Stimulated activated CD4-positive, alpha-beta T cell treated with anti-CD3 and anti-CD28 coated beads, Interleukin-2, amount 100 ng/mL, for 24 hours (primary cell): ENCODE measurements at places on chromosomes 16 and 17.

GRCh38 chr17:48544349-48545021 is 424 bp downstream of the HOXB2 start:
- DNase-seq: peak; percentile 54

DNA sequence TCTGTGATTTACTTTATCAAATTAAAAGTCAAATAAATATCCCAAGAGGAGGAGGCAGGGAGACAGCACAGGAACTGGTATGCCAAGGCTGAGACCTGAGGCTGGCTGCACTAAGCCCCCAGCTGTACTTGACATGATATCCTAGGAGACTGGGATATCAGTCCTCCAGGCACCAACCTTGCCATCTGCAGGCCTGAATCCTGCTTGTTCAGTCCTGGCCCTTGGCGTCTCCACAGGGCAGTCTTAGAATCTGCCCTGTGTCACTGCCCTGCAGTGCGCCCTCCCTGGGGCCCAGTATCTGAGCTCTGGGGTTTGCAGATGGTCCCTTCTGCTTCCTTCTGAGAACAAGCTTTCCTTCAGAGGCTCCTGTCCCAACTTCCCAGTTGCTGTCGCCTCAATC is 75.9 kb downstream of the HS3ST3A1 start:
- DNase-seq: no peak

- no peak for DNase-seq
Observed at GRCh38 chr17:14731591-14731990, 430.7 kb downstream of the HS3ST3B1 start.

DNA sequence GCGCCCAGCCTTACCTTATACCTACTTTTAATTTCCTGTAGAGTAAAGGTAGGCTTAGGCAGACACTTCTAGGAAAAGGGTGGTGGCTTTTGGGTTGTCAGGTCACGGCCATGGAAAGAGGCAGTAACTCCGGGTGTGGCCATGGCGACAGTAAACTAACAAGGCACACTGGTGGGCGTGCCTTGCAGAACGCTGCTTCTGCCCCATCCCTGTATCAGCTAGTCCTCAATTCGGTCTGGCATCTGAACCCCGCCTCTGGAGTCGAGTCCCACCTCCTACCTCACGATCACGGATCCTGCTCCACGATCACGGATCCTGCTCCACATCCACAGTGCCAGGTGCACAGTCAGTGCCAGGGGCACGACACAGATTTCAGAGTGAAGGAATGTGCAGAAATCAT is 5.6 kb downstream of the ADCY9 start:
- DNase-seq: no peak

DNA sequence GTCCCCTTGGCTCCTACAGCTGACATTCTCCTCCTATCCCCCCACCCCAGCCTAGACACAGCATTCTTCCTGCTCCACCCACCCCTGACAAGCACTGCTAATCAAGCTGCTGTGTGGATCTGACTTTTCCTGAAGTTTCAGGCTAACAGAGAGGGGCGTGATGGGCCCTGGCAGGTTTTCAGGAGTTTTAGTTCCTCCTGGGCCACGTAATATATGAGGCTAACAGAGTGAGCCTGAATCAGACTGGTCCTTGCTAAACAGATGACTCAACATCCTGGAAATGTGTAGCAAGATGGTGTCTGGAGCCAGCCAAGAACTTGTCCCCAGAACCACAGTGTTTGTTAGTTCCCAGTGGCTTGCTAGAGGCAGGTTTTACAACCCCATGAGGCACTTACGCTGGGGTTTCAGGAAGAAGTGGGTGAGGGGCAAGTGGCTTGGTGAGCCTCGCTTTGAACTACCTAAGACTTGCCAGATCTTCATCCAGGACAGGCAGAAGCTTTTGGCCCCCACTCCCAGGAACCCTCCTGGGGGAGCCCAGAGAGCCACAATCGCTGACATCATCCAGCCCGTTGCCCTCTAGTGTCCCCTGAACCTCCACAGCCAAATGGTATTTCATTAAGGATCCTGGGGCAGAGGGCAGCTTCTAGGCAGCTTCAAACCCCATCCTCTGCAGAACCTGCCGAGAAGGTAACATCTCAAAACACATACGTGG is 15.9 kb downstream of the TMEM92 start:
- no peak for DNase-seq

GRCh38 chr16:2857451-2858244 is at the start of gene PRSS22:
Gene PRSS22 (minus strand): TSS chr16:2858170. CDS start chr16:2858104, 66 bp downstream.
- no peak for DNase-seq

GRCh38 chr17:38415250-38416194 is 12.7 kb upstream of the ARHGAP23 start:
- no peak for DNase-seq

- DNase-seq: no peak
Observed at GRCh38 chr16:88904676-88905365, 38.4 kb upstream of the PABPN1L start.

GRCh38 chr17:75371981-75372380 is 33.5 kb downstream of the GRB2 start:
- no peak for DNase-seq

GRCh38 chr16:15650698-15651171 is 690 bp downstream of the NDE1 start:
- peak; percentile 44 for DNase-seq

- DNase-seq: peak; percentile 76
Observed at GRCh38 chr17:58317421-58318064, 11.1 kb downstream of the TSPOAP1 start.

DNA sequence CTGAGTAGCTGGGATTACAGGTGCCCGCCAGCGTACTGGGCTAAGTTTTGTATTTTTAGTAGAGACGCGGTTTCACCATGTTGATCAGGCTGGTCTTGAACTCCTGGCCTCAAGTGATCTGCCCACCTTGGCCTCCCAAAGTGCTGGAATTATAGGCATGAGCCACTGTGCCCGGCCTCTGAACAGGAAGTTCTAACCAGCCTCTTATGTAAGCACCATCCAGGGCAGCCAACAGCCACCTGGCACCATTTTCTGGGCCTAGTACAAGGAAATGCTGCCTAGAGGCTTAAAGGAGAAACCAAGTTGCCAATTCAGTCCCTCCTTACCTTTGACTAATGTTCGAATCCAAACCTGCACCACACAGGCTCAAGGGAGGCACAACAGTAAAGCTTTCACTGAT is 8.5 kb upstream of the SLC39A11 start:
- DNase-seq: no peak

DNA sequence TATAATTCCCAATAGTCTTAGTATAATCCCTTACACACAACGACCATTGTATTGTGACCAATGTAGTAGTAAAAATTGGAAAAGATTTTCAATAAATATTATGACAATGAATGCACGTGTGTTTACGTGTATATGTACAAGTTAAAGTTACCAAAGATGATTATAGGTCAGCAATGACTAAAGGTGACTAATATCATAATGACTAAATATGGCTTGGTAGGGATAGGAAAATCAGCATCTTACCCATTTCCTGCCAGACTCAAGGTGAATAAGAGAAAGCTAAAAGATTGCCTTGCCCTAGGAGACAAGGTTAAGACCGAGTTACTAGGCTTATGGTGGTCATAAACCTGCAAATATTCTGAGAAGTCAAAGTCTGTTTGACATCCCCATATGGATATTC is 34.4 kb downstream of the CPD start:
- DNase-seq: no peak

DNA sequence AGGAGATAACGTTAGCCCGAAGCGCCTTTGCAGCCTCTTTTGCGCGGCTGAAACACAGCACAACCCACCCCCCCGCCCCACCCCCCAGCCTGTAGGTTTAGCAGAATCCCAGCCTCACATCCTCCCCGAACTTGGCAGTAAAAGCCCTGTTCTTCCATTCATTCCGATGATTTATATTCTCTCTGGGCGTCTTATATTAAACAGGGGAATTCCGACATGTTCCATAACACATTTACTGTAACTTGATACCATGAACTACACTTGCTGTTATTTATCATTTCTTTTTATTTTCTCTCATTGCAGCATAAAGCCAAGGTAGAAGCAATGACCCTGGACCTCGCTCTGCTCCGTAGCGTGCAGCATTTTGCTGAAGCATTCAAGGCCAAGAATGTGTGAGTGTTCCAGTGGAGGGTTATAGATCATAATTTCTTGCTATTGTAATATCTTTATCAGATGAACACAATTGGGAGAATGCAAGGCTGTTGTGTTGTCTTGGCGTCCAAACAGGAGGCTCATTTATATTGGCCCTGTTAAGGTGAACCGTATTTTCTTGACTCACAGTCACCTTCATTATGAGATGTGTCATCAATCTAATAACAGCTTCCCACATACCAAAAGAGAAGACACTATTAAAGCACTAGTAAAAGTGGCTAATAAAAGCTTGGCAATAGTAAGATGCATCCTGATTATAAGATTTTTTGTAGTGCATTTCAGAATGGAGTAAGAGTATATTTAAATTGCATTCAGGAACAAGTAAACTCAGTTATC is 287.3 kb downstream of the WWOX start:
- no peak for DNase-seq

- no peak for DNase-seq
Observed at GRCh38 chr16:2282866-2283555, 15.1 kb upstream of the RNPS1 start.

- DNase-seq: peak; percentile 3
Observed at GRCh38 chr17:73474370-73474988, 162.7 kb upstream of the CDC42EP4 start.

DNA sequence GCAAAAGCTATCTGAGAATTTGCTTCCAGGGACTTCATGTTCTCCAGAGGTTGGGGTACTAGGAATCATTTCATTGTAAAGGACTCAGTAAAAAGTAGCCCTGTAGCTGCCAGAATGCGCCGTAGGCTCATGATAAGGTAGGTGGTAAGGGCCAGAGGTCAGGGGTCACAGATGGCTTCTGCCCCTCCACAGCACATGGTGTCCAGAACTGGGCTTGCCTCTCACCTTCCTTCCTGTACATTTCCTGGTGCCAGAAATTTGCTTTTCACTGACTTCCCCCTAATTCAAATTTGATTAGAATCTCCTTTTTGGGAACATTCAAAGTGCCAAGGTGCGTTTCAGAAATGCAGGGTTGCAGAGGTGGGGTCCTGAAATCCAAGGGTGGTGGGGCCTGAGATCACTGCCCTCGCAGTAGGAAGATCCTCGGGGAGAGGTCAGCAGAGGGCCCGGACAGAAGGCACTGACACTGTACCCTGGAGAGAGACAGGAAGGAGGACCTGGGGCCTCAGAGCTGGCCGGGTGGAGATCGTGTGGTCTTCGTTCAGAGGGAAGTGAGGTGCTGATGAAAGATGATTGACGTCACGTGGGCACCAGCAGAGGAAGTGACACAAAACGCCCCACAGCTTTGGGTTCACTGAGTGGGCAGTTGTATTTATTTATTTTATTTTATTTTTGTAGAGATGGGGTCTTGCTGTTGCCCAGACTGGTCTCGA is 25.5 kb upstream of the METRNL start:
- DNase-seq: peak; percentile 27

DNA sequence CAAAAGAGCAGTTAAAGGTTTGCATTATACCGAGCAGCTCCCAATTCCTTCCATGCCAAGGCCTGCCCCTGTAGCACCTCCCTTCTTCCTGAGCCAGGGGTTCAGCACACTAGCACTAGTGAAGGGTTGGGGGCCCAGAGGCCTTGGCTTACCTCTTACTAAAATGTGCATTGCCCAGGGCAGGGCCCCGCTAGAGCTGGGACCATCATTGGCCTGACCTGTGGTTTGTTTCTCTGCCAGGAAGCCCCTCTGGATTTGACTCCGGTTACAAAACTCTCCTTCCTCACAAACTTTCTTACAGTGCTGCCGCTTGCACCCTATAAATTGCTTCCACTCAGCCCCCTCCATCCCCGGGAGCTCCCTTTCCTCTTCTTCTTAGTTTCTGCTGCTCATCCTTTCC is 33.8 kb downstream of the MPRIP start:
- no peak for DNase-seq

DNA sequence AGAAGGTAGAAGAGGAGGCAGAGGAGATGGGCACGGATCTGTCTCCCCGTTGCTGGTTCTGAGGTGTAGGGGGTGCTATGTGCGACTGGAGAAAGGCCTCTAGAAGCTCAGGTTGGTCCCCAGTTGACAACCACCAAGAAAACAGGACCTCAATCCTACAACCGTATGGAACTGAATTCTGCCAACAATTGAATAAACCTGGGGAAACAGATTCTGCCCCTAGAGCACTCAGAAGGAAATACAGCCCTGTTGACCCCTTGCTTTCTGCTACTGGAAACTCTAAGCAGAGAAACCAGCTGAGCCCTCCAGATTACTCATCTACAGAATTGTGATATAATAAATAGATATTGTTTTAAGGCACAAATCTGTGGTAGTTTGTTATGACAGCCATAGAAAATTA is 313.0 kb upstream of the GOT2 start:
- no peak for DNase-seq

GRCh38 chr17:7384489-7385081 is 3.7 kb downstream of the TNK1 start:
- no peak for DNase-seq

DNA sequence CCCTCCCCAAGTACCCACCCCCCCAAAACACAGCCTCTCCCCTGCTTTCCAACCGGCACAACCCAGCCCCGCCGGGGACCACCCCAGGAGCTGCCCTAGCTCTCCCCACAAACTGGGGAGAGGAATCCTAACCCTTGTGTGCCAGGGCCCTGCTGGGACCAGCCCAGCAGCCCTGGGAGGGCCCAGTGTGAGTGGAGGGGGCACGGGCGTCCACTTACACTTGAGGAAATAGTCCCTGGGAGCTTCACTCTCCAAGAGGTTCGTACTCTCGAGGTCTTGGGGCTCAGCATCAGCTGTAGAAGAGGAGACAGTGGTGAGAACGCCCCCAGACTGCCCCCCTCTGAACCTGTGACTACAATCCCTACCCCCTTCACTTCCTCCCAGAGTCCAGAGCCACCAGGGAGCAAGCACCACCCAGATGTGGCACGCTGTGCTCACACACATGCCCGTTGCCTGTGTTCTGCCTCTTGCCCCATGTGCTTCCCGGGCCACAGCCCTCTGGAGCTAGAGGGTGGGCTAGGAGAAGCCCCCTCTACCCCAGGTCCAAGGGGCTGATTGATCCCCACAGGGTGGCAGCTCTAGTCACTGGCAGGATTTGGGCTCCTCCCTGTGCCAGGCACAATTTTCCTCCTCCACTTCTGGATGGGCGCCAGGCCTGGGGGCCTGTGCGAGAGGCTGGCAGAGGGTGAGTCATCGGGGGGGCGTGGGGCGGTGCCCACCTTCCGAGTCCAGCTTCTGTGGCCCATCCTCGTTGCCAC is 3.0 kb downstream of the TRIM47 start:
- DNase-seq: peak; percentile 24

GRCh38 chr16:19507867-19508266 is 14.0 kb downstream of the GDE1 start:
- DNase-seq: no peak

DNA sequence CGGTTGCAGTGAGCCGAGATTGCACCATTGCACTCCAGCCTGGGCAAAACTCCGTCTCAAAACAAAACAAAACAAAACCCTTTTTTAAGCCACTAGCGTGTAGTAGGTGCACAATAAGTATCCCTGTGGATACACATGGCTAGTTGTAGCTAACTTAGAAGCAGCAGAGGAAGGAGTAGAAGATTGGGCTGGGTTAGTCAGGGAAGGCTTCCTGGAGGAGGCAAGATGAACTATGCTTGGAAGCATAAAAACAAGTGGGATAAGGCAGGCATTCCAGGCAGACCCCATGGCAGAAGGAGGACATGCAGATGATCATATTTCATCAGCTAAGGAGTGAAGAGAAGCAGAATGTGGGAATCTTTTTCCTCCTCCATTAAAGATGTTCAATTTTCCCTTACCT is 83.4 kb downstream of the IRX5 start:
- no peak for DNase-seq
